ENCODE measurements at places on chromosomes 5 and 9.

GRCh38 chr5:172028167-172028566, 21.7 kb upstream of the FBXW11 start:
- DNase-seq = no peak

- DNase-seq = no peak
Observed at GRCh38 chr5:169440107-169440705, 139.3 kb upstream of the SLIT3 start.

- no peak for DNase-seq
Observed at GRCh38 chr9:84371737-84372136, 31.2 kb upstream of the SLC28A3 start.

DNA sequence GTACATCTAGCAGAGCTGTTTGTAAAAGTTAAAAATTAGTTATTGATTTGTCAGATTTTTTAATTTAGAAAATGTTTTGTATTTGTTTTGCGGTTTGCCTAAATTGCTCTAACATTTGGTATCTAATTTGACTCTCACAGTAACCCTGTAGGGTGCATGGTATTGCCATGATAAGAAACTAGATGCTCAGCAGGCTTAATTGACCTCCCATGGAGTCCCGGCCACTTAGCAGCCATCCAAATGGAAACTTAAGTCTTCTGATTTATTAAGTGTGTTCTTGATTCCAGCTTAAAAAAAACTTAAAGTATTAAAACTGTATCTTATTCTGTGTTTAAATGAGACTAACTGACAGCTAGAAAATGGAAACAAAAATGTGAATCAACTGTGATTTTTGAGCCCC, 54.5 kb downstream of the CAST start:
- no peak for DNase-seq

- peak; percentile 46 for DNase-seq
Observed at GRCh38 chr9:123642291-123643278, 286.6 kb downstream of the CRB2 start.

DNA sequence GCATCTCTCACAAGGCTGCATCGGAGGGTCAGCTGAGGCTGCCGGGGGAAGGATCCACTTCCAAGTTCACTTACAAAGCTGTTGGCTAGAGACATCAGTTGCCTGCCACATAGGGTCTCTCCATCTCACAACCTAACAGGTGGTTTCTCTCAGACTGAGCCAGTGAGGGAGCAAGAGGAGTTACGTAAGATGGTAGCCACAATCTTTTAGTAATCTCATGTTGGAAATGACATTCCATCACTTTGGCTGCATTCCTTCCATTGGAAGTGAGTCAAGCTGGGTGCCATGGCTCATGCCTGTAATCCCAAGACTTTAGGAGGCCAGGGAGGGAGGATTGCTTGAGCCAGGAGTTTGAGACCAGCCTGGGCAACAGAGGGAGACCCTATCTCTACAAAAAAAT, 7.4 kb upstream of the GRK6 start:
- DNase-seq = no peak

DNA sequence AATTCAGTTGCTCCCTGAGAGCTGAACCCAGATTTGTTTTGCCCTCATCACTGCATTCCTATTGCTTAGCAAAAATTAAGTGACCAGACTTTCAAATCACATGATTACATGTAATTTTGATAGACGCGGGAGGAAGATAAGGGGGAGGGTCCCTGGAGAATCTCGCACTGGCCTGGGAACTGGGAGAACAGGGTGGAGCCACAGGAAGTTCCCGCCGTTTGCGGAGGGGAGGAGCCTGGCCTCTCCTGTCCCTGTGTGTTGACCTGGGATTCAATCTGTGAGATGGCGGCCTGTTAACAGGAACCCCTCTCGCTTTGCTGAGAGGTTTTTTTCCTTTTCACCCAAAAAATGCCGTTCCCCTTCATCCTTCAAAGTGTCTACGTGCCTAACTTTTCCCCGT, 142.9 kb upstream of the OR13F1 start:
- no peak for DNase-seq

- no peak for DNase-seq
Observed at GRCh38 chr5:116771466-116772151, 197.0 kb upstream of the SEMA6A start.

DNA sequence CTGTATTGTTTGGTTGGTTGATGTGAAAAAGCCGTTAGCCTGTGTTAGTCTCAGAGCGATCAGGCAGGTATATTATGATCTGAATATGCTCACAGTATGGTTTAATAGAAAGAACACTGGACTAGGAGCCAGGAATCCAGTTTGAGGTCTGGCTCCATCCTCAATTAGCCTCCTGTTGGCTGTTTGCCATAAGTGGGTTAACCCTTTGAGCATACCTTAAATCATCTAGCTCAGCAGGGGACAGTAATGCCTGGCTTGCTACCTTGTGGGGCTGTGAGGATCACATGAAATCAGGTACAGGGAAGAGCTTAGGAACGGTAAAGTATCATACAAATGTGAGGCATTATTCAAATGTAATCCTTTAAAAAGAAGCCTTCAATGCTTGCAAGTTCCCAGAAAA, 104.7 kb downstream of the CMYA5 start:
- DNase-seq = no peak

DNA sequence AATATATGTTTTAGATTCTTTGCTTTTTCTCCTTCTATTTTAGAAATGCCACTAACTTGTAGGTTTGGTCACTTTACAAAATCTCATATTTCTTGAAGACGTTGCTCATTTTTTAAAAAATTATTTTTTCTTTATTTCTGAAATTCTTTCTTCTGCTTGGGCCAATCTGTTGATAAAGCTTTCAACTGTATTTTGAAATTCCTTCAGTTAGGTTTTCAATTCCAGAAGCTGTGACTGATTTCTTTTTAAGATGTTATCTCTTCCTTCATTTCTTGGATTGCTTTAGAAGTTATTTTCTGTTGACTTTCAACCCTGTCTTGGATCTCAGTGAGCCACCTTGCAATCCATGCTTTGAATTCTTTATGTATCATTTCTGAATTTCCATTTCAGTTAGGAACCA, 64.2 kb downstream of the SLC25A46 start:
- DNase-seq = no peak

GRCh38 chr9:112094948-112095681, 80.0 kb downstream of the SUSD1 start:
- no peak for DNase-seq

DNA sequence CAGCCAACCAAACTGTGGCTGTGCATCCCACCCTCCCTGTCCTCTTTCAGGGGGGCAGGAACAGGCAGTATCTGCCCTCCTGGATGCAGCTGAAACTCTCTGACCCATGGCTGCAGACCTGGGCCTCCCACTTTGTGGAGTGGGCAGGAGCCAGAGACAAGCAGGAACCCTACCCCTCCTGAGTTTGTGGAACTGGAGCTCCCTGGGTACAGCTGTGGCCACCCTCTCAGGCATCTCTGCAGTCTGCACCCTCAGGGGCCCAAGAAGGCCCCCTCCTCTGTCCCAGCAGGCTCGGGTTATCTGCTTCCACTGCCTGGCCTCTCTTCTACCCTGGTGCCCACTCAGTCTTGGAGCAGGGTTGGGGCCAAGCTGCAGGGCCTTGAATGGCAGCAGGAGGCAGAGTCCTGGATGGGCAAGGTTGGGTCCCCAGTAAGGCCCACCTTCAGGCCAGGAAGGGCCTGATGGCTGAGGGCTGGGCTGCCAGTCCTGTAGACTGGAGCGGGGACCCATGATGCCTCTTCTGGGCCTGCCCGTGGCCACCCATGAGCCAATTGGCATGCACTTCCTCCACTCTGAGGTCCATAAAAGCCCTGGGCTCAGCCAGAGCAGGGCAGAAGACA, 619.9 kb downstream of the KIF4B start:
- no peak for DNase-seq

- DNase-seq = no peak
Observed at GRCh38 chr9:99731950-99732349, 89.7 kb upstream of the NR4A3 start.

DNA sequence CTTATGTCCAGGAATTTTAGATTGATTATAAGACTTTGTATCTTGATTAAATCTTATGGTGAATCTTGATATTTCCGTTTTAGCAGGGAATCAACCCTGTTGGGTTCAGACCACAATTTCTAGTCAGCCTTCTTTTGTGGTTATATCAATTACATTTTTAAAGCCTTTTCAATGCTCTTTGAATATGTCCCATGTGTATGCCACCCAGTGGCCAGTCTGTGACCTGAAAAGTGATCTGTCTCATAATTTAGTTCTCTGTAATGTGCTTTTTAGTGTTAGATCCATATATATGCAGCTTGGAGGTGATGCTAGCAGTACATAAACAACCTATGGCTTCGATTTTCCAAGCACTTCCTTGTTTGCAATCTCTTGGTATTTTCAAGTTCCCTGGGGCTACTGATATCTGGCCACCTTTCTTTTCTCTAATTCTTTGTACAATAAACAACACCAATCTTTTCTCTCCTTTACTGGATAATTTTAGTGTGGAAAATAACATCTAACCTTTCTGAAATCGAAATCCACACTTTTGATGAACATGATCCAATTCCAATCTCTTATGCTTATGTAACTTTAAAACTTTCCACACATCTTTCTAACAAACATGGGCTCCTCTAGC, 28.8 kb downstream of the PDE8B start:
- no peak for DNase-seq

GRCh38 chr5:72566746-72567145, 59.5 kb upstream of the ZNF366 start:
- DNase-seq = no peak

All from cerebellar nuclear complex (tissue), 1 donor.